ENCODE measurements at places on chromosomes 5 and 9. TPM values are rescaled to one million over a fixed set of nuclear protein-coding genes. Genes with fewer than 3 reads are reported as not detected.
A peak's percentile ranks its signal among the peaks of the same experiment; 100 is the strongest.

- H3K27ac ChIP-seq = no peak within 1 kb of the TSS
- peak within 1 kb of the TSS; percentile 22 for H3K4me3 ChIP-seq
- no peaks in the 10 kb centered on the region for H3K27me3 ChIP-seq
- DNase-seq = peak; percentile 80
These were observed at the start of gene GDNF for GRCh38 chr5:37839407-37840052. GDNF (minus strand) TSS chr5:37840041; CDS start chr5:37834796, 5,245 bp downstream.

DNA sequence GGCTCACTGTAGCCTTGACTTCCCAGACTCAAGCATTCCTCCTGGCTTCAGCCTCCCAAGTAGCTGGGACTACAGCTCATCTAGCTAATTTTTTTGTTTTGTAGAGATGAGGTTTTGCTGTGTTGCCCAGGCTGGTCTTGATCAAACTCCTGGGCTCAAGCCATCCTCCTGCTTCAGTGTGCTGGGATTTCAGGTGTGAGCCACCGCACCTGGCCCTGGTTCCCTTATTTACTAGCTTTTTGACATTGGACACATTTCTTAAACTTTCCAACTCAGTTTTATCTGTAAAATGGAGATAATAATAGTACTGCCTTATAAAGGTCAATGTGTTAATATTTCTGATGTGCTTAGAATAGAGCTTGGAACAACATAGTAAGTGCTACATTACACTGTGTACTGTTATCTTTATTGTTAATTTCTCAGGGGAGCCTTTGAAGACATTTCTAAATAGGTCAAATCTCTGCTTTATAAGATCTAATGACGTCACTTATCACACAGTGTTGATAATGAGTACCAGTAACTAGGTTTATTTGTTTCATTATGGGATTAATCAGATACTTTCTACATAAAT, 66.7 kb downstream of the KIAA1958 start:
- H3K36me3 ChIP-seq = no peaks in the 10 kb centered on the region
- no peaks in the 10 kb centered on the region for H3K27me3 ChIP-seq
- no peak overlapping the region for H3K27ac ChIP-seq
- no peaks in the 10 kb centered on the region for H3K4me1 ChIP-seq

PCDHGA7 gene
- 13.6 TPM for total RNA-seq

DNA sequence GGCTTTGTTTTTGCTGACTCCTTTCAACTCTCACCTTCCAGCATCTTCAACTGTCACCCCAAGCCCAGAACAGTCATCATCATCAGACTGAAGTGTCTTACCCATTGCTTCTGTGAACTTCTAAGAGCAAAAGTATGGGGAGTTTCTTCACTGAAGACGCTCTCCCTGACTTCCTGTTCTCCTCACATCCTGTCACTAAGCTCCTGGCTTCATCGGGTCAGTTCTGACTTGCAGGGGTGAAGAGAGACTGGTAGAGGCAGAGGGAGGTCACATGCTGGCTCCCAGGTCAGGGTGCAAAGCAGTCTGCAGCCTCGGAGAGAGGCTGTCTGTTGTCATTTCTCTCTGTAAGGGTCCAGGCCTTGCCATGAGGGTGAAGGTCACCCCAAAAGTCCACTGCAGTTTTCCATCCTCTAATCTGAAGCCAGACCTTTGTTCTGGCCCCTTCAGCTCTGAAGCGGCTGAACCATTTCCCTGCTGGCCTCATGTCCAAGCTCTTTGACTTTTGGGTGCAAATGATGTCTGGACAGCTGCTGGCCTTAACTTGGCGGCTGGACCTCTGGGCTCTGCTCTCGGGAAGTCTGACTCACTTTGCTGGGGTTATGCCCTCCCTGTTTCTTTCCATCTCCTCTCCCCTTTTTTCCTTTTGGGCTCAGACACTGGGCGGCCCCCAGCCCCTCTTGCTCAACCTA, 305.0 kb downstream of the RAB3C start:
- H3K4me1 ChIP-seq = peaks cover 14% of the 10 kb centered on the region
- H3K4me3 ChIP-seq = no peak overlapping the region
- DNase-seq = no peak
- no peaks in the 10 kb centered on the region for H3K36me3 ChIP-seq
- H3K27me3 ChIP-seq = no peaks in the 10 kb centered on the region
- peak overlapping the region; percentile 84 for H3K27ac ChIP-seq

- H3K36me3 ChIP-seq = no peaks in the 10 kb centered on the region
- DNase-seq = peak; percentile 98
- peaks cover 17% of the 10 kb centered on the region for H3K4me1 ChIP-seq
These were observed 27.3 kb upstream of the FGF1 start for GRCh38 chr5:142713121-142713706.

C5orf58 gene
- not detected for total RNA-seq

- no peaks in the 10 kb centered on the region for H3K27me3 ChIP-seq
- DNase-seq = no peak
- H3K36me3 ChIP-seq = no peaks in the 10 kb centered on the region
- no peak overlapping the region for H3K4me3 ChIP-seq
These were observed 25.0 kb upstream of the NKD2 start for GRCh38 chr5:983568-983967.

GOLGA1 gene
- 20.5 TPM for total RNA-seq

PRLR gene
- total RNA-seq = 1.8 TPM

DNA sequence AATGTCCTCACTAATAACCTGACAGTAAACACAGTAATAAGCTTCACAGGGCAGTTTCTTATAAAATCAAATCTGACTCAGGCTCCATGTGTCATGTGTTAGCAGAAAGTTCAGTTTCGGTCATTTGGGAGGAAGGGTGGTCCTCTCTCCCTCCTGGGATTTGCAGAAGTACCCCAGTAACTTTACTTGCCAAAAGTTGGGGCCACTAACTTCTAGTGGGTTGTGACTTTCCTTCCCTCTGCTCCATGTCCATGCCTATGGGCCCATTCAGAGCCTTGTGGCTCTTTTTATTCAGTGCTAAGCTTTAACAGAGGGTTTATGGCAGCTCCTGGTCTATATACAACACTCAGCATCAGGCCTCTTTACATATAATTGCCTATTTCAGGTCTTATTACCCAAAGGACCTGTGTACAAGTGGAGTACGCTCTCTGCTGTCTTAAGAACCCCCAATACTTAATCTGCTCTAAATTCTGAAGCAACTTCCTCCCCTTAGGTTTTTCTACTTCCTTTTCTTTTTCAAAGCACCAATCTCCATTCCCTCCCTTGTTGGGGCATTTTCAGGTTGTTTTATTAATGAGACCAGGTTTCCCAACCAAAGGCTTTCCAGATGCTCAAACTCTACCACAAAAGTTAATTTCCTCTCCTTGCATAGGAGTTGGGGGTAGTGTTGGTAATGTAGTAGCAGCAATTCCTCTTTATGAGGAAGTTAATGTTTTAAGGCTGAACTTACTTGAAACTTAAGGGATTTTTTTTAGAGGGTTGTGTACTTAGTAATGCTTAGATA, 107.7 kb downstream of the CCDC192 start:
- no peaks in the 10 kb centered on the region for H3K4me1 ChIP-seq
- no peaks in the 10 kb centered on the region for H3K36me3 ChIP-seq
- H3K27ac ChIP-seq = no peak overlapping the region

IPO11 gene
- 14.7 TPM for total RNA-seq

GRCh38 chr5:151008906-151009305, 11.5 kb upstream of the GPX3 start:
- H3K36me3 ChIP-seq = no peaks in the 10 kb centered on the region
- H3K4me3 ChIP-seq = no peak overlapping the region
- peaks cover 34% of the 10 kb centered on the region for H3K4me1 ChIP-seq
- peak overlapping the region; percentile 87 for H3K27ac ChIP-seq
- no peaks in the 10 kb centered on the region for H3K27me3 ChIP-seq
- DNase-seq = no peak

PTGS1 gene
- 5.0 TPM for total RNA-seq

TAL2 gene
- total RNA-seq = not detected

DNA sequence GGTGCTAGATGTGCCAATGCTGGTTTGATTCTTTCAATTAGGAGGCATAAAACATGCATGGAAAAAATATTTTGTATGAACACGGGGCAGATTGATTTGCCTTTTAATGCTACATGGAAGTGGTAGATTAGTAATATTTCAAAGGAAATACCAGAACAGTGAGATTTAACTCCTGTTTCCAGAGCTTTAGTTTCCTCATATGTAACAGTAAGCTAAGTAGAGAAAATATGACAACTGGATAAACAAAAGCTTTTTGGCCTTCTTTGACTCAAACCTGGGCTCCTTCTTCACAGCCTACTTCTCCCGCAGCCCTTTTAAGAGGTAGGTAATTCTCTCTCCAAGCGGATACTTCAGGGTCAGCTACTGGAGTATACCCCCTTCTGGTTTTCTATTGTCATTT, 254.2 kb upstream of the TRPC7 start:
- DNase-seq = no peak
- no peak overlapping the region for H3K4me3 ChIP-seq
- no peaks in the 10 kb centered on the region for H3K36me3 ChIP-seq
- H3K27ac ChIP-seq = no peak overlapping the region
- H3K27me3 ChIP-seq = no peaks in the 10 kb centered on the region

- H3K27ac ChIP-seq = no peak overlapping the region
- no peaks in the 10 kb centered on the region for H3K27me3 ChIP-seq
- no peak for DNase-seq
- H3K4me1 ChIP-seq = peaks cover 14% of the 10 kb centered on the region
These were observed 176.3 kb downstream of the C9orf152 start for GRCh38 chr9:110031511-110032173.
